ENCODE measurements at places on chromosomes 3 and 15. TPM values are rescaled to one million over a fixed set of nuclear protein-coding genes. Genes with fewer than 3 reads are reported as not detected.

ARL13B gene
- total RNA-seq, result 14.5 TPM

PSTPIP1 gene
- 3.3 TPM for total RNA-seq

NIT2 gene
- 58.0 TPM for total RNA-seq

DNA sequence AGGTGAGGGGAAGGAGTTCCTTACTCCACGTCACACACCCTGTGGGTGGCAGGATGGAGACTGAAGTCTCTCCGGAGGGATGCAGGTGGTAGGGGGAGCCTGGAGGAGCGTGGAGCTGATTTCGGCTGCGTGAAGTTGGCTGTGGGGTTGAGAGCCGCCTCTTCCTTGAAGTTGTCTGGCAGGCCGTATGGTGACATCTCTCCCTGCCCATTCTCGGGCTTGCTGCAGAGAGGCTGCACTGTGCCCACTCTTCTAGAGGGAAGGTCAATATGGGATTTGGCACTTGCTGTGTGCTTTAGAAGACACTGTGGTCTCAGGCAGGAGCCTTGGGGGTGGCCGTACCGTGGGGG lies 13.4 kb upstream of the FBLN2 start:
- no peak for DNase-seq

DNA sequence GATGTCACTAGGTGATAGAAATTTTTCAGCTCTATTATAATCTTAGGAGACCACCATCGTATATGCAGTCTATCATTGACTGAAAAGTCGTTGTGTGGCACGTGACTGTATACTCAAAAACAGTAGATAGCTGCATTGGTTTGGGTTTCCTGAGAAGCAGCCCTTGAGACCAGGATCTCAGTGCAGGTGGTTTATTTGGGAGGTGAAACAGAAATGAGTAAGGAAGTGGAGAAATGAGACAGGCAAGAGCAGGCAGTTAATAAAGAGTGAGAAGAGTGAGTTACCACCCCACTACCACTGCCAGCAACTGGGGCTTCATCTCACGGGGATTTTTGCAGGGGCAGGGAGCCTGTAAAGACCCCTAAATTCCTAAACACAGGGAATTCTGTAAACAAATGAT lies 221.0 kb downstream of the SHQ1 start:
- DNase-seq, result no peak

FMN1 gene
- total RNA-seq, result 1.7 TPM

TSPAN3 gene
- 100 TPM for total RNA-seq

GRCh38 chr3:148197061-148197460 lies 500.6 kb upstream of the AGTR1 start:
- no peak for DNase-seq

DNA sequence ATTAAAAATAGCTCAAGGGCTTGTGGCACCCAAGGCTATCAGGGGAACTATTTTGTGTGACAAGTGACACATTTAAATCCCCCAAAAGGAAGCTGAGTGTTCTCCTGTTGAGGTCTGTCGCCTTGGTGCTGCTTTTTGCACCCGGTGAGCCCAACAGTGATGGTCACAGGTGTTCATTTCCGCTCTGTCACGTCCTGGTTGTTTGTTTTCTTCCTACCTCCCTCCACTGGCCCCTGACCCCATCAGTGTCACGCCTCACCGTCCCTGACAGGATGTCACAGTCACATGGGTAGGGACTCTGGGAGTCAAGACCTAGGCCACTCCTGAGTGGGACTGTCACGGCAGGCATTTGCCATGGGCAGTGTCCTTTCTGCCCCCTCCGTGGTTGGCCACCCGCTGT lies 11.2 kb downstream of the SLCO3A1 start:
- no peak for DNase-seq

CHRM5 gene
- total RNA-seq, result not detected

All from mammary epithelial cell (primary cell).